CD14-positive monocyte (primary cell): ENCODE measurements at places on chromosomes 12 and 14.
A peak's percentile ranks its signal among the peaks of the same experiment; 100 is the strongest.

DNA sequence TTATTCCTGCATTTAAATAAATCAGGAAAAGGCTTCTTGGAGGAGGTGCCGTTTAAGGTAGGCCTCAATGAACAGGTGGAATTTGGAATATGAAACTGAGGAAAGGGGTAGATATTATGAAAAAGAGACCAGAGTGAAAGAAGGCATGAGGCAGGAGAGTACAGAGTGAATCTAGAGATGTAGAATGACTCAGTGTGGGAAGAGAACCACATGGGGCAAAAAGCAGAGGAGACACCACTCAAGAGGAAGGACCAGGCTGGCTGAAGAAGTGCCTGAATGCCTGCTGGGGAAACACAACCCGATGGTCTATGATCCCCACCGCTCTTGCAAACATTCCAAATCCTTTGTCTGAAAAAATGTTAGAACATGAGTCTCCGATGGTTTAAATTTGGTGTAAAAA lies 1134.1 kb downstream of the VRK1 start:
- no peak for DNase-seq

DNA sequence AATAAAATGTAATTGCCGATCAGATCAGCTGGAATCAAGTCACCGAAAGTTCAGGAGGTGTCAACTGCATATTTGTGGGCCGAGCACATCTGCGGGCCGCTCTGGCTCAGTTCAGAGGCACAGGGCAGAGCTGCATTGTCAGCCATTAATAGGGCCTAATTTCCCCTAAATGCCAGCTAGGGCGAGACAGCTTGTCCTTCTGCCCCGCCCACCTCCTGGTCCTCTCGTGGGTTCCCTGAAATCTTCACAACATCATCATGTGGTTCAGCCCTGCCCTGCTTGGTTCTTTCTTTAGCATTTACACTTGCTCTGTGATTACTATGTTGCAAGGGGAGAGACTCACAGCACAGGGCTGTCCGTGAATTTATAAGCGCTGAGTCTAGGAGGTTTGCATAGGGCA lies 148.9 kb downstream of the CHST11 start:
- peak; percentile 79 for DNase-seq

- no peak for DNase-seq
Measured at GRCh38 chr12:3086729-3087323, 9.6 kb downstream of the TSPAN9 start.

GRCh38 chr14:89425931-89426330 lies 8.9 kb upstream of the FOXN3 start:
- DNase-seq, result peak; percentile 63

GRCh38 chr12:19804737-19805136 lies 365.4 kb downstream of the AEBP2 start:
- no peak for DNase-seq

GRCh38 chr14:105841022-105842009 lies 314.9 kb downstream of the TMEM121 start:
- no peak for DNase-seq

GRCh38 chr12:15988983-15989755 lies 78.0 kb downstream of the DERA start:
- DNase-seq, result no peak

- no peak for DNase-seq
Measured at GRCh38 chr14:97385727-97386126, 588.5 kb downstream of the VRK1 start.
